ENCODE measurements at places on chromosomes 3 and 15. TPM values are rescaled to one million over a fixed set of nuclear protein-coding genes. Genes with fewer than 3 reads are reported as not detected.

DNA sequence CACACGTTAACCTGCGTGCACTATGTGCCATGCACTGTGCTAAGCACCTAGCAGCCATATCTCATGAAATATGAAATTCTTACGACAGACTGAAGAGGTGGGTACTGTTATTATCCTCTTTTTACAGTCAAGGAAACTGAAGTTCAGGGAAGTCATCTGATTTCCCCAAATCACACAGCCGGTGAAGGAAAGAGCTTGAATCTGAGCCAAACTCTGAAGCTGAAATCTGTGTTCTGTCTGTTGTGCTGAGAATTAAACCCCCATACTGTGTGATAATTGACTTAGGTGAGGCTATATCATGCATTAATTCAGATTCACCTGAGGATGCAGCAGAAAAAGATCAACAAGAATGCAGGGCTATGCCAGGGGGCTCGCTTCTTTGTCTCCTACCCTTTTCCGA, 475 bp downstream of the FAM107A start:
- no peak for DNase-seq
- H3K27me3 ChIP-seq: no peaks in the 10 kb centered on the region
- no peaks in the 10 kb centered on the region for H3K36me3 ChIP-seq
- no peaks in the 10 kb centered on the region for H3K4me1 ChIP-seq

CD200R1L gene
- total RNA-seq: not detected

GRCh38 chr3:49279376-49279775, 2.3 kb upstream of the C3orf62 start:
- H3K36me3 ChIP-seq: peaks cover 17% of the 10 kb centered on the region
- DNase-seq: no peak
- H3K27ac ChIP-seq: no peak overlapping the region
- no peaks in the 10 kb centered on the region for H3K4me1 ChIP-seq
- H3K4me3 ChIP-seq: no peak overlapping the region

MIX23 gene
- 14.7 TPM for total RNA-seq

DNA sequence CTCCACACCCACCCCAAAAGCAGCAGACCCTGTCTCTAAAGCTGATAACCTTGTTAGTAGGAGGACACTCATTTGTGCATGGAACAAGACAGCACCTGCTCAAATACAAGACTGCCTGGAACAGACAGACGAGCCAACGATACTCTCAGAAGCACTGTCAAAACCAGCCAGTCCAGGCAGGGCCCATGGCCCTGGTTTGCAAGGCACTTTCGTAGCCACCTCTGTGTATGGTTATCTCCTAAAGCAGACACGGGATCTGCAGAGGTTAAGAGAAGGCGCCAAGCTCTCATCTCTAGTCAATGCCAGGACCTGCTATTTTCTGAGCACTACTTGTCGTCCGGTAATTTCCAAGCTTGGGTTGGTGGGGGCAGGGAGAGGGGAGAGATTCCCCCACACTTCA, 10.5 kb downstream of the NTRK3 start:
- peaks cover 3% of the 10 kb centered on the region for H3K27me3 ChIP-seq
- no peaks in the 10 kb centered on the region for H3K36me3 ChIP-seq
- no peak for DNase-seq
- H3K27ac ChIP-seq: no peak overlapping the region
- no peaks in the 10 kb centered on the region for H3K4me1 ChIP-seq

GRCh38 chr3:170752571-170753155, 117.3 kb downstream of the RPL22L1 start:
- H3K4me3 ChIP-seq: no peak overlapping the region
- H3K27ac ChIP-seq: no peak overlapping the region
- no peaks in the 10 kb centered on the region for H3K27me3 ChIP-seq
- H3K36me3 ChIP-seq: no peaks in the 10 kb centered on the region
- no peak for DNase-seq

CRTAP gene
- 71.0 TPM for total RNA-seq

CHL1 gene
- total RNA-seq: 2.2 TPM

PLCL2 gene
- total RNA-seq: 12.1 TPM

- no peaks in the 10 kb centered on the region for H3K4me1 ChIP-seq
- no peaks in the 10 kb centered on the region for H3K36me3 ChIP-seq
- no peak overlapping the region for H3K27ac ChIP-seq
- DNase-seq: no peak
These were observed 122.1 kb upstream of the TPRG1 start for GRCh38 chr3:189049458-189050236.

ZNF148 gene
- total RNA-seq: 19.6 TPM

CHRNA5 gene
- 2.5 TPM for total RNA-seq

CGNL1 gene
- total RNA-seq: 24.5 TPM

DNA sequence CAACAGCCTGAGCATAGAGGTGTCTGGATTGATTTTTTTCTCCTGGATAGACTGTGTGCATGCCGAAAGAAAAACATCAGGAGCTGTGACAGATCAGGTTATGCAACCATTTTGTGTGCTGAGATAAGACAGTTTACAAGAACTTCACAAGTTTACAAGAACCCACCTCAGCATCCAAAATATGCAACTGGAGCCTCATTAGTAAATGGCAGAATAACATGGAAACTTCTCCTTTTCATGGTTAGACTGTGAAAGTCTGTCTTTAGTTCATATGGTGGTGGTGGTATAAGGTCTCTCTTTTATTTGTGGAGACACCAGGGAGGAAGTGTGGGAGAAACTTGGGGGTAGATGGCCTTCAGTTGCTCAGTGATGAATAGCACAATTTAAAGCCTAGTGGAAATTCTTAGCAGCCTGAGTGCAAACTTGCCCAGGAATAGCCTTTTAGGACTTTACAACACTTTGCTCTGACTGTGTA, 3.7 kb upstream of the ZNF609 start:
- no peaks in the 10 kb centered on the region for H3K36me3 ChIP-seq
- peaks cover 38% of the 10 kb centered on the region for H3K4me1 ChIP-seq
- no peak for DNase-seq
- no peaks in the 10 kb centered on the region for H3K27me3 ChIP-seq
- no peak overlapping the region for H3K4me3 ChIP-seq

GOLGA8Q gene
- total RNA-seq: 0.62 TPM

CPEB1 gene
- total RNA-seq: 1.6 TPM

MAP1A gene
- 0.60 TPM for total RNA-seq

GRCh38 chr3:126113733-126114442, 30.0 kb upstream of the SLC41A3 start:
- H3K27ac ChIP-seq: no peak overlapping the region
- no peaks in the 10 kb centered on the region for H3K4me1 ChIP-seq
- H3K27me3 ChIP-seq: no peaks in the 10 kb centered on the region
- no peaks in the 10 kb centered on the region for H3K36me3 ChIP-seq
- H3K4me3 ChIP-seq: no peak overlapping the region

INO80 gene
- total RNA-seq: 10.5 TPM

DNA sequence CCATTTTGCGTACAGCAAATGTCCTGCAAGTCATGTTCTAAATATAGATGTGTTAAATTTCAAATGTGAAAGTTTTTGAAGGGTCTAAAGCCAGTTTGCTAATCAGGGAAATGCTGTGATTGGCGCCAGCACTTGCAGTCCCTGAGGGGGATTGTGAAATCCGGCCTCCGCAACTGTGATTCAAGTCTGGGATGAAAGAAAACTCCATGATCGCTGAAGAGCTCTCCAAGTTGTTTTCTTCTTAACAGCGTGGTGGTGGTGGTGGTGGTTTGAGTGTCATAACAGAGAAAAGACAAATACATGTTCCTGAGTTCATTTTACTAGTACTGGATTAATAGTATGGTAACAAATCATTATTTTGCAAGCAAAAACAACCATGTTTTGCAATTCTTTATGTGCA, 51.8 kb downstream of the MITF start:
- H3K36me3 ChIP-seq: no peaks in the 10 kb centered on the region
- no peaks in the 10 kb centered on the region for H3K27me3 ChIP-seq
- no peaks in the 10 kb centered on the region for H3K4me1 ChIP-seq
- no peak overlapping the region for H3K4me3 ChIP-seq
- no peak overlapping the region for H3K27ac ChIP-seq

- no peak overlapping the region for H3K4me3 ChIP-seq
- no peak overlapping the region for H3K27ac ChIP-seq
- no peak for DNase-seq
- H3K4me1 ChIP-seq: no peaks in the 10 kb centered on the region
- H3K36me3 ChIP-seq: no peaks in the 10 kb centered on the region
These were observed 70.7 kb downstream of the C3orf70 start for GRCh38 chr3:185082149-185082548.

IL17RE gene
- total RNA-seq: 7.5 TPM

NR2E3 gene
- total RNA-seq: 0.19 TPM

All from pancreas (tissue), 10 donors.